ENCODE measurements at places on chromosomes 4 and X.

DNA sequence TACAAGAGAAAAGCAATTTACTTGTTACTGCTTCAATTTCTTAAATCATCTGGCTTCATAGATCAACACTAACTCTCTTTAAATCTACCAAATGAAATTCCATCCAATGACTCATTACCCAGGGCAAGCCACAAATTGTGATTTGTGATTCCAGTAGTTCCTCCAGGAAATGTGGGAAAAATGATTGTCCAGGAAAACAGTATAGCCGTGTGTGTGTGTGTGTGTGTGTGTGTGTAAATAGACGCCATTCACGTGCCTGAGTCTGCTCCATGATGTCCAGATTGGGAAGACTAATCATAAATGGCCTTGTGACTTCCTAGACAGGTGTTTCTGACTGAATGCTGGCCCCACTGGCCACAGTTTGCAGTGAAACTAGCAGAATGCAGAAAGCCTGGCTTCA, 121.3 kb downstream of the HS6ST2 start:
- peak; percentile 42 for DNase-seq

DNA sequence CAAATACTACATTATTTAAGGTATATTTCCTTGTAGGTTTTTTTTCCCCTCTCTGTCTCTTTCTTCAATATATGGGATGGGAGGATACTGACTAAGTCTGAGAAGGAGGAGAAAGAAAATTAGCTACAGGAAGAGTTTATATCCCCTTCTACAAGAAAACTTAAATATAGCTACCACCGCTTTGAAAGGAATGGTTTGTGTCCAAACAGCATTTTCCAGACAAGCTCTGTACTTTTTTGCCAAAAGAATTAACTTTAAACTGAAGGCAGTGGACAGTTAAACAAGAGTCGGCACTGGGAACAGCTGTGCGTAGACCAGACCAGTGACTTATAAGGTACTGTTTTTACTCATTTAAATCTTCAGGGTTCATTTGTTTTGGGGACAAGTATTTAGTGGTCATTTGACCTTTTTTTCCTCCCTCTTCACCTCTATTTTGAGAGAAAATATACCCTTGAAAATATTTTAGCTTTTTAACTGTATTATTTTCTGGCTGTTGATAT, 303.7 kb downstream of the ARHGAP24 start:
- DNase-seq = peak; percentile 82

DNA sequence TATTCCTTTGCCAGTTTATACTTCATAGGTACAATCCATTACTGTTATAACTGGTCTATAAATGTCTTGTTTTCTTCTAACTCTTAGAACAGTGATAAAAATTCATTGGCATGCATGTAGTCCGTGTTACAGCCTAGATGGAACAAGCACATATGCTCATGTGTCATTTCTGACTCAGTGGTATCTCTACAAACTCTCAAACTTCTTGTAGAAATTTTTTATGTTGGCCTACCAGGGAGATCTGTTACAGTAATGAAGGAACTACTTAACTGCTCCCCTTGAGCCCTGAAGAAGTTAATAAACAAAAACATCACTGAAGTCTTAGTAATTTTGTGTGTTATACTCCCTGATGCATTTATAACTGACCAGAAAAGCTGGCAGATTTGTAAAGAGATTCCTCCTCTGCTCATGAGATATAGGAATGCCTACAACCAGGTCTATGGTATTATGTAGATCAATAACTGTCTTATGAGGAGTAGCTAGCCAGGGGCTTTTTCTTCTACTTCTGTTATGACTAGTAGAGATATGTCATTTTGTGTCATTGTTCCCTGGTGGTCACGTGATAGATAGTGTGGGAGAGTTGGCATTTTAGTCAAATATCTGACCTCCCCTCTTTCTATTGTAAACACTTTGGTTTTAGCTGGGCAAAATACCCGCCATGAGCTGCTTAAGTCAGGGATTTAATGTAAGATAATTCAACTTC, 53.7 kb upstream of the FAAH2 start:
- no peak for DNase-seq

DNA sequence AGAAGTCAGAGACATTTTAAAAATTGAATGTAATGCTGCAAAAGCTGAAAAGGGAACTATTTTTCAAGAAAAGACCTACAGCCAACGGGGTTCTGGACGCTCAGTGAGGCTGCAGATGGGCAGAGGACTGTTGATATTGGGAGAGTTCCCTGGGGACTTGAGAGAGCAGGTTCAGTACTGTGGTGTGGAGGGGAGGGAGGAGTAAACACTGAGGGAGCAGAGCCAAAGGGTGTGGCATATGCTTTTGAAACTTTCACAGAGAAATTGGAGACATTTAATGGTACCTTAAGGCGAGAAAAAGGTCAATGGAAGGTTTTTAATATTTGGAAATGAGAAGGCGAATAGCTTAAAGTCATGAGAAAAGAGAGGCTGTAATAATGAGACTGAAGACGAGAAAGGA, 62.2 kb upstream of the GPM6A start:
- no peak for DNase-seq

- peak; percentile 25 for DNase-seq
Measured at GRCh38 chr4:152536545-152537182, 772 bp upstream of the FBXW7 start.

DNA sequence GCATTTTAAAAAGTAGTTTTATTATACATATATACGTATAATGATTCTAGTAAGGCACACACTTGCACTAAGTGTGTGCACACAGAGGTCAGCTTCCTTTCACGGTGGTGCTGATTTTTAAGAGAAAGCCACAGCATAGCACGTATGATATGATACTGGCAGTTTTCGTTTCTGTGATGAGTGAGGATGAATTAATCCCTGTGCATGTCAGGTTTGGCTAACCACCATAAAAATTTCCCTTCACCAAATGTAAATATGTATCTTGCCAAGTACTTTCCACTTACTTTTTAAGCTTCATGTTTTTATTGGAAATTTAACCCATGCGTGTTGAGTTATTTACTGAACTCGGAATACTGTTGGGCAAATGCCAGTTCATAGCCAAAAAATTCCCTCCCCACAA, 84.6 kb downstream of the SYNPO2 start:
- no peak for DNase-seq

DNA sequence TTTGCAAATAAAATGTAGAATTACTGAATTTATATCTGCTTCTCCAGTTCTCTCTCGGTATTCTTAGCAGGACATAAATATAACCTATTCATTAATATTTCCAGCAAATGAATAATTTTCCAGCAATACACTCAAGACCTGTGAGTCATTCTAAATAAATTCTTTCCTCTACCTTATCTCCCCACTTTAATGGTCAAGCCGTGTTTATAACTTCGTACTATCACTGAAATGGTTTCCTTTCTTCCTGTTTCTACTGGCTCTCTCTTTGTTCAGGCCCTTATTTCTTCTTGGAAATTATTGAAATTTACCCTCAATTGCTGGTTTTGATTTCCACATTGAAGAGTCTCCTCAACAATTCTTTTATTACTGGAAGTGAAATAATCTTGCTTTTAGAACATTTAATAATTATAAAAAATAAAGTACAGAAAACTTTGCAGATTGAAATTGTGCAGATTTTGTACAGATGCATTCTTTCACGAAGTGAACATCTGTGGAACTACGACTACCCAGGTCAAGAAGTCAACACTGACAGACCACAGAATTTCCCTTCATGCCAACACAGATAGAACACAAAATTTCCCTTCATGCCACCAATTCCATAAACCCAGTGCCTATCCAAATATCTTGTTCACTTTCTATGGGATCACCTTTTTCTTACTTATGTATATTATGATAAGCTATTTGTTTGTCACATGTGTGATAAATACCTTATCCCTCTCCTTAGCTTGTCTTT, 205.7 kb downstream of the FAT4 start:
- DNase-seq = peak; percentile 47

- DNase-seq = no peak
Measured at GRCh38 chr4:30801876-30802275, 81.7 kb downstream of the PCDH7 start.

GRCh38 chr4:182862141-182862875, 54.9 kb downstream of the DCTD start:
- DNase-seq = no peak

GRCh38 chr4:94920369-94920768, 162.6 kb downstream of the BMPR1B start:
- no peak for DNase-seq

DNA sequence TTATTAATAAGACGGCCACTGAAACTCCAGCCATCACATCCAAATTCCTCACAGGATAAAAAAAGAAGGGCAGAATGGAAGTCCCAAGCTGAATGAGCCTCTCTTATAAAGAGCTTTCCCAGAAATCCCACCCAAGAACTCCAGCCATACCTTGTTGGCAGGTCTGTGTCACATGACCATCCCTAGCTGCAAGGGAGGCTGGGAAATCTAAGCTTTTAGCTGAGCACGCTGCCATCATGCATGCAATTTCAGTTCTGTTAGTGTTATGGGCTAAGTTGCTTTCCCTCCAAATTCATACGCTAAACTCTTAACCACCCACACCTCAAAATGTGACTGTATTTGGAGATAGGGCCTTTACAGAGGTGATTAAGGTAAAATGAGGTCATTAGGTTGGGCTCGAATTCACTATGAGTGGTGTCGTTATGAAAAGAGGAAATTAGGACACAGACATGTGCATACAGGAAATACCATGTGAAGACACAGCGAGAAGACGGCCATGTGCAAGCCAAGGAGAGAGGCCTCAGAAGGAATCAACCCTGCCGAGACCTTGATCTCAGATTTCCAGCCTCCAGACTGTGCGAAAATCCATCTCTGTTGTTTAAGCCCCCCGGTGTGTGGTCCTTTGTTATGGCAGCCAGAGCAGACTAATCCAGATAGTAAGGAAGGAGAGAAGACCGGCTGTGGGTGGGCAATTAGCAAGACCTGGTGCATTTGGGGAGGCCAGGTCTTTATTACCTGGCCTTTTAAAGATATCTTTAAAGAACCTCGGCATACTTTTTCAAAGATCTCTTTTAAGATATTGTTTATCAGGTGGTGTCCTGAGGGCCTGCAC, 317.6 kb downstream of the BCOR start:
- no peak for DNase-seq

- DNase-seq = peak; percentile 70
Measured at GRCh38 chr4:106502106-106502699, 133.6 kb upstream of the GIMD1 start.

DNA sequence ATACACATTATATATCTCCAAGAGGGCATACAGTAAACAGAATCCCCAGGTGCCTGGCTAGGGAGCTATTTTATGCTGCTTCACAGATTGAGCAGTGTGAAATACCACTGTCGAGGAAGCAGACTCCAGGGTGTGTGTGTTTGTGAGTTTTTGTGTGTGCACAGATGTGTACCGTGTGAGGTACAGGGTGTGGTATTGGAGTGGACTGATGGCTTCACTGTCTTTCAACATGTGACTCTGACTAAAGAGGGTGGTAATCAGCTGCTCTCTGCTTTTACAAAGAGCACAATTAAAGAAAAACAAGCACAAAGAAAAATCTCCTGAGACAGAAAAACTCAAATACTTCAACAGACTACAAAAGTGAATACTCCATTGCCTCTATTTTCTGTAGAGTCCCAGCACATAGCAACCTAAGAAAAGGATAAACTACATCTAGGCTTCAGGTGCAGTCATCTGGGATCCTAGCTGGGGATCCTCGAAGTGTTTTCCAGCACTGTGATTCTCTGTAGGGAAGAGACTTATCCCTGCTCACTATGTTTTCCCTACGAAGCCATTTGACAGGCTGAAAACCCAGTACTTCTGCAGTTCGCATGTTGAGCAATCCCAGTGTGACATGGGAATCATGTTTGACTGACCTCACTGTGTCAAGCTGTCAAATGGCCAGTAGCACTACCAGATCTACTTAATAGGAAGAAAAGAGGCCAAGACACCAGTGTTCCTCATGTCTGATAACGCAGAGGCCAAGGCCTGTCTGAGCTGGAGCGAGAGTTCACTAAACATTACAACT, 100.3 kb downstream of the CDS1 start:
- no peak for DNase-seq

DNA sequence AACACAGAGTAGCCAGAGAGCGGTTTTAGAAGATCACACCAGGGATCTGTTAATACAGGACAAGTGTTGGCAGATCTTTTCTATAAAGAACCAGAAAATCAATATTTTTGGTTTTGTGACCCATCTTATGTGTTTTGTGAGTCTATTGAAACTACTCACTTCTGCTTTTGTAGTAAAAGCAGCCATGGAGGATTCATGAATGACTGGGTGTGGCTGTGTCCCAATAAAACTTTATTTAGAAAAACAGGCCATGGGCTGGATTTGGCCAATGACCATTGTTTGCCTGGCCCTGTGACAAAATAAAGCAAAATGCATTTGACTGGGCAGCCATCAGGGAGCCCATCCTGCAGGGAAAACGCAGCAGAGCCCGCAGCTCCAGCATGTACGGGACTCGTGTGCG, 99.9 kb upstream of the ADRA2C start:
- DNase-seq = no peak

GRCh38 chrX:131763674-131764073, 219.8 kb downstream of the OR13H1 start:
- no peak for DNase-seq

DNA sequence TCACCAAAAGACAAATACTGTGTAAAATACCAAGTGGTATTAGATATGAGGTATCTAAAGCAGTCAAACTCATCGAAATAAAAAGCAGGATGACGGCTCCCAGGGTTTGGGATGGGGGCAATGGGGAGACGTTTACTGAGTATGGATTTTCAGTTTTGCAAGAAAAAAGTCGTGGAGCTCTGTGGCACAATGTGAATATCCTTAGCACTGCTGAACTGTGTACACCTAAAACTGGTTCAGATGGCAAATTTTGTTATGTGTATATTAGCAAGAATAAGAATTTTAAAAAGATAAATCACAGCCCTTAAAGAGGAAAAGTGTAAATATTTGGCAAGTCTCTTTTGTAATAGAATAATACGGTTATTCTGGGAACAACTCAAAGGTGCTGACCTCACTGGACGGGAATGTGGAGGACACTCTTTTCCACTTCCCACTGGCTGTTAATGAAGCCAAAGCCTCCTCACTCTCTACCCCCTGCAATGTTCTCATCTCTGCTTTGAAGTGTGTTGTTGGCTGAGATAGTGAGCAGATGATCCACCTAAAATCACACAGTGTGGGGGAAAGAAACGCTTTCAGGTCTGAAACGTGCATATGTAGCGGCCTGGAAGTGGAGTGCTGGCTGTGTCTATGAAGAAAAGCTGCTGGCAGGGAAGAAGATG, 49.2 kb downstream of the SEL1L3 start:
- peak; percentile 88 for DNase-seq

- DNase-seq = no peak
Measured at GRCh38 chr4:68447201-68447600, at the start of gene TMPRSS11E. Gene TMPRSS11E, plus strand, starts transcription at chr4:68447463. Its CDS starts 50 bp downstream, at chr4:68447513.

GRCh38 chr4:53273726-53274125, 92.1 kb downstream of the SCFD2 start:
- no peak for DNase-seq

GRCh38 chr4:106717091-106717490, 319.0 kb downstream of the DKK2 start:
- no peak for DNase-seq

DNA sequence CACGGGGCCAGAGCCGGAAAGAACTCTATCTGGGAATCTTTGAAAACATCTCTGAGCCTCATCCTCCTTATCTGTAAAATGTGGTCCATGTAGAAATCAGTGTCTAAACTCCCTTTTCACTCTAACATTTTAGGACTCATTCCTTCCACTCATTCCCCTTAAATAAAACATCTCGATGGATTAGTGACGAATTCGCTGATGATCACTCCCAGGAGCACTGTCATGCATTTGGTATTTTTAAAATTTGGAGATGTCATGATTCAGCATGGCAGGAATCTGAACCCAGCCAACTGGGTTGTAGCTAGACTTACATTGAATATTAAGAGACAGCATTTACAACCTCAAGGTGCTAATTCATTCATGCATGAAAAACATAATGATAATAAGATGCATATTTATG, 88.1 kb downstream of the SPANXN3 start:
- DNase-seq = peak; percentile 26

GRCh38 chr4:186953599-186954260, 230.1 kb upstream of the FAT1 start:
- DNase-seq = no peak

Data from kidney glomerular epithelial cell (primary cell).